Pons (tissue), 1 donor: ENCODE measurements at places on chromosomes 11 and 22.

- DNase-seq, result no peak
Observed at GRCh38 chr11:2771758-2772466, 72.1 kb upstream of the KCNQ1OT1 start.

DNA sequence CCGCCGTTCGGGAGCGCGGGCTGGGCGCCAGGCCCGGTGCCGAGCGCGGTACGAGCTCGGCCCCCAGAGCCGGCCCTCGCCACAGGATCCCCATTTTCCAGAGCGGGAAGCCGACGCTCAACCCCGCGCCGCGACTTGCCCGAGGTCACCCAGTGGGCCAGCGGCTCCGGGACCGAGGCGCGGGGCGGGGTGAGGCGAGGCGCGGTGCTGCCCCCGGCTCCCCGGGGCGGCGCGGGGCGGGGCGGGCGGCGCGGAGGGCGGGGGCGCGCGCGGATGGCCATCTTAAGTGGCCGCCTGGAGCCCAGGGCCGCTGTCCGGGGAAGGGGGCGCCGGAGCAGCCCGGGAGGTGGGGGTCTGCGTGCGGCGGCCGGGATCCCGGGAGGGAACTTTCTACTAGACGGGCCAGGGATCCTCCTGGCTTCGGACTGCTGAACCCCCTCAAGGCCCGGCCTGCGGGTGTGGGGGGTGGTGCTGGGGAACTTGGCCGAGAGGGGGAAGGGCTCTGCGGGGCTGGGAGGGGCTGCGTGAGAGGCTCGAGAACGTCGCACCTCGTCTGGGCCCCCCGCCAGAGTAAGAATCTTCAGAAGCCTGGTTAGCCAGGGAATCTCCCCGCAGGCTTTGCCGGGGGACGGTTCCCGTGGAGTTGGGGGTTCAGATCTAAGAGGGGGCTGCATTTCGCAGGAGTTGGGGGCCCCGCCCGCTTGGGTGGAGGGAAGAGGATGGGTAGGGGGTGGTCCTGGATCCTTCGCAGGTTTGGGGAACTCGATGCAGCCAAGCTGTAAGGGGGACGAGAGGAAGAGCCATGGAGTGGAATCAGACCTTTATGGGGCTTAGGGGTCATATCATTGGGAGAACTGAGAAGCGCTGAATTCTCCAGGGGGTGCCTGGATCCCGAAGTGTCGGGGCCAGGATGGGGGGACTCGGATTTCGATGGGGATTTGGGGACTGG, 678 bp upstream of the INPPL1 start:
- DNase-seq, result peak; percentile 34

- no peak for DNase-seq
Observed at GRCh38 chr22:24407278-24407665, 20.1 kb upstream of the ADORA2A start.

GRCh38 chr11:123236879-123237278, 41.8 kb upstream of the CLMP start:
- DNase-seq, result no peak

DNA sequence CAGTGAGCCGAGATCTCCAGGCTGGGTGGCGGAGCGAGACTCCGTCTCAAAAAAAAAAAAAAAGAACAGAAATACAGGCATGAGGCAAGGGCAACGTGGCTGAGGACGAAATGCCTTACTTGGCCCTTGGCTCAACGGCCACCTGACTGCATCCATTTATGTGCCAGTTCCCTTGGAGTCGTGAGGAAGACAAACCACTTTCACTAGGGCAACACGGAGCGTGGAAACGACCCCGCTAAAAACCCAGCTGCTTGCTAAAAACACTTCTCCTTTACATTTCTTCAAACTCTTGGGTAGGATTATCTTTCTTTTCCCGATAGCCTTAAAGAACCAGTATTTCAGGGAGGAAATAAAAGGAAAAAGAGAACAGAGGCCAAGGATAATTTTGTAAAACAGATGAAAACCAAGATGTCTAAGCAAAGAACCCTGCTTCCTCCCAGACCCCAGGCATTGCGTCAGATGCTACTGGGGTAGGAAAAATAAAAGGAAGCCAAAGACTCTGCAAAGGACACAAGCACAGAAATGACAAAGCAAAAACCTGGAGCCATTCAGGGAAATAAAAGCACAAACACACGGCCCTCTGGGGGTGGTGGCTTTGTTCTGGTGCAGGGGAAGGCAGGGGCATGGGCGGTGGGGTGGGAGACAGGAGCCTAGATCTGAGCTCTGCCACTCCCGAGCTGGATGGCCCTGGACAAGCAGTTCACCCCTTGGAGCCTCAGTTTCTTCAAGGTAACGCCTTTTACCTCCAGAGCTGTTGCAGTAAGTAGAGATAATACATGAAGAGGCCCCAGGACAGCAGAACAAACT, 37.0 kb downstream of the PC start:
- DNase-seq, result no peak

- DNase-seq, result no peak
Observed at GRCh38 chr11:123221096-123221561, 26.1 kb upstream of the CLMP start.

GRCh38 chr22:42280836-42281235, 10.4 kb upstream of the TCF20 start:
- no peak for DNase-seq

GRCh38 chr11:100098560-100098959, 588.5 kb upstream of the ARHGAP42 start:
- no peak for DNase-seq

DNA sequence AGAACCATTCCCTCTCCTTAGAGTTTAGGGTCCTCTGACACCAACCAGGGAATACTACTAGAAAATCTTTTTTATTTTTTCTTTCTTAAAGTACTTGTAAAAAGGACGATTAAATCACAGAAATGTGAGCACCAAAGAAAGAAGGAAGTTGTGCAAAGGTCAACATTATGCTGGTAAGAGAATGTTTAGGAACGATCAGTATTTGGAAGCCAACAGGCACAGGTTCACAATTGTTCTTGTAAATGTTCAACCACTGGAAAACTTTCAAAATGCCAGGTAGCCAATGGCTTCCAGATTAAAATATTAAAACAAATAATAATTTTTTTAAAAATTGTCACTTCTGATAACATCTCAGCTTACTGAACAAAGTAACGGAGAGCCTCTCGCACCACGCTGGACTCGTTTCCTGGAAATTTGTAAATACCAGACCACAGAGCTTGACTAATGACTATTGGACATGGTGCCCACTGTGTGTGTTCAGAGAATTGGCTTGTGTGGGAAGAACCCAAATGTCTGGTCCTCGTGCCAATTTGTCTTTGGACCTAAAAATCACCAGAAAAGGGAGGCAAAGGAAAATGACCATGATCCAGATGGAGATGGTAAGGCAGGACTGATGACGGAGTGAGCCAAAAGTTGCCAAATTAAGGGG, 20.8 kb downstream of the COMMD9 start:
- no peak for DNase-seq

GRCh38 chr11:126318574-126319373, 14.9 kb downstream of the DCPS start:
- peak; percentile 56 for DNase-seq

DNA sequence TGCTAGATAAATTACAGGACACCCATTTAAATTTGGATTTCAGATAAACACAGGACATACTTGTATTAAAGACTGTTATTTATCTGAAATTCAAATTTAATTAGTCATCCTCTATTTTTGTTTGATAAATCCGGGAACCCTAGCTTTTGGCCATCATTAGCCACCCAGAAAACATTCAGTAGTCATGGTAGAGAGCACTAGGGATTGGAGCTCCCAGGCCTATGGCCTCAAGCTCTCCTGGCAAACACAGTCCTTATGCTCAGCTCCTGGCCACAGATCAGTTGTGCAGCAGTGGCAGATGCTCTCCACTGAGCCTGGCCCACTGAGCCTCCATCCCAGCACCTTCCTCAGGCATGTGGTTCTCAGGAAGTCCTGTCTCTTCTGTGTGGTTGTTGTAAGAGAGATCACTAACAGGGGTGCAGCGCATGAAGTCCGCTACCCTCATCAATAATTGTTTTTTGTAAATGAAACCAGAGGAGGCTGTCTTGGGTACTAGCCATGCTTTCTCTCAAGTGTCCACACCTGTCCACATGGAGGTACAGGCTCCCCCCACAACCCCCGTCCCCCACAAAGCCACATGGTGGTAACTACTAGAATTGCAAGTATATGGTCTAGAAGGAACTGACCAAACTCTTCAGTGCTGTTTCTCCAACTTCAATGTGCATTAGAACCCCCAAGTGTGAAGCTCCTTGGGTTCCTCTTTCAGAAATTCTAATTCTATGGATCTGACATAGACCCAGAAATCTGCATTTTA, 1.1 kb upstream of the IRAG1 start:
- DNase-seq, result no peak

DNA sequence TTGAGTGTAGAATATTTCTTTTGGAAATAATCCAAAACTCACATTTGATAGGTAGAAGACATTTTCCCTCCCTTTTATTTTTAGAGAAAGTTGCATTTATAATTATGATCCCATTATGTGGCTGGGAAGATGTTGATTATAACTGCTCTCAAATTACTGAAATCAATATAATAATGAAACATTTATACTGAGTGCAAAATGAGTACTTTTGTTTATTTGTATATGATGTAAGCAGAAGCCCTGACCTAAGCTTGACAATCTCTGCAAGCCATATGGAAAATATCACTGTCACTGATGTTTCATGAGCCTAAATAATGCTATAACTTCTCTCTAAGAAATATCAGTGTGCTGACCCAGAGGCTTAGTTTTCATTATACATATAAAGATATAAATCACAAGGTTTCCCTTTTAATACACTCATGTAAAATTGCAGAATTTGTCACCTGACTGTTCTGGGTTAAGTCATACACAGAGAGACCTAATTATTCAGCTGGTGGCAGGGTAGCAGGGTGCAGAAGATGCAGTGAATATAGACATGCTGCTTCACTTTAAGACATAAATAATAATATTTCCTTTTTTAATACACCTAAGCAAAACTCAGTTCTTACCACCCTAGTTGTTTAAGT, 99.2 kb downstream of the BBOX1 start:
- DNase-seq, result no peak

DNA sequence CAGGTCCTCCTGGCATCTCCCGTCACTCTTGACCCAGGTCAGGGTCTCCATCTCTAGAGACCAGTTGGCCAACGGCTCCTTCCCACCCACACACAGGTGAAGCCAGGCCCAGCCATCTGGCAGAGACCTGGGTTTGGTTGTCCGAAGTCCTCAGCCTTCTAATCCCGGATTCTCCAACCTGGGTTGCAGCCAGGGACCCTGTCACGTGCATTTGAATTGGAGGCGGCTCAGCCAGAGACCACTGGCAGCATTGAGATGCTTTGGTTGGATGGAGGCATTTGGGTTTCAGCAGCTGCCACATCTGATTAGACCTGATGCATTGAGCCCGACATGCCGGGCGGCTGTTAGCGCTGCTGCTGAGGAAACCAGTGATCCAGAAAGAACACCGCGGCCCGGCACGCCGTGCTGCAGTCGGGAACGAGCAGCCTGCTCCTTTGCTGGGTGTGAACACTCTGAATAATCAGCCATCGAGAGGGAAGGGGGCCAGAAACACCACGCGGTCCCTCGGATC, 163.2 kb downstream of the BRD1 start:
- no peak for DNase-seq

GRCh38 chr22:50705219-50705691, 32.6 kb downstream of the SHANK3 start:
- no peak for DNase-seq
